IPS DF 6.9 (cell line): ENCODE measurements at places on chromosomes 2 and 18.

- no peak for DNase-seq
Observed at GRCh38 chr2:240792629-240793312, 27.2 kb downstream of the KIF1A start.

DNA sequence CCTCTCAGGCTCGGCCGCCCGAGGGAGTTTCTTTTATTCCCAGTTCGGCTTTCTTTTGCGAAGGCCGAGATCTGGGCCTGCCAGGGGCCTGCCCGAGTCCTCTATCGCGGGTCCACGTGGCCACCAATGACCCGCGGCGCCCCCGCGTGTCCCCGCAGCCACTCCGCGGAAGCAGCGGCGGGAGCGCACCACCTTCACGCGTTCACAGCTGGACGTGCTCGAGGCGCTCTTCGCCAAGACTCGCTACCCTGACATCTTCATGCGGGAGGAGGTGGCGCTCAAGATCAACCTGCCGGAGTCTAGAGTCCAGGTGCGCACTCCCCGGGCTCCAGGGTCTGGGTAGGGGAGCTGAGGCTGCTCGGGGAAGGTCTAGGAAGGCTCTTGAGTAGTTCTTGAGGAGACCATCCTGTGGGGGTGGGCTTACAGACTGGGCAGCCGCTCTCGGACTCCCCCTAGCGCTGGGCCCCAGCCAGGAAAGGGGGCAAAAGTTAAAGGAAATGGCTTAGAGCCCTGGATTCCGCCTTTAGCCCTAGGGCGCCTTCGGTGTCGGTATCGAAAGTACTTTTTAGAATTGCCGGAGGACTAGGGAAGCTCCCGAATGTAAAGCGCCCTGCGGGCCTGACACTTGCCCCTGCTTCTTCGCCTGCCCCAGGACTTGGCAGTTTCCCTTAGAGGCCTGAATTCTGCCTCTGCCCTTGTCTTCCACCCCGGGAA is 3.4 kb downstream of the OTX1 start:
- no peak for DNase-seq

GRCh38 chr2:73295751-73296400 is 2.5 kb upstream of the EGR4 start:
- no peak for DNase-seq

GRCh38 chr18:9474108-9474982 is 968 bp upstream of the RALBP1 start:
- no peak for DNase-seq

GRCh38 chr2:123953846-123954245 is 71.2 kb upstream of the CNTNAP5 start:
- no peak for DNase-seq

GRCh38 chr2:80454628-80455027 is 150.1 kb upstream of the LRRTM1 start:
- no peak for DNase-seq

DNA sequence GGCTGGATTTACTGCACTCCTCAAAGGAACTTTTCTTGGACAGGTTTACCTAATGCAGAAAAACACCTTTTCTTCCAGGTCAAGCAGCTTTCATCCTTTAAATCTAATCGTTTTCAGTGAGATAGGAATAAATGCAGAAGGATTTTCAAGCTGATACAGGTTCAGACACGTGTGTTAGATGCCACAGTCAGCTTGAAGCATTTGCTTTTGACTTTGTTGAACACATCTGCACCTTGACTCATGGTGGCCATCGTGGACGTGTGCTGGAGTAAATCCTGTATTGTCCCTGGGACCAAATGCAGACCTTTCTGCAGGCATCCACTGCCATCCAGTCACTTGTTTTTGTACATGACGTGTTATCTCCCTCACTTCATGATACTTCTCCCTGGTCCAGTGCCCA is 61.9 kb downstream of the KLHL29 start:
- DNase-seq: no peak
